Posterior vena cava (tissue), 2 donors: ENCODE measurements at places on chromosomes 16 and 17. TPM values are rescaled to one million over a fixed set of nuclear protein-coding genes. Genes with fewer than 3 reads are reported as not detected.

The ELMO3 gene
- total RNA-seq, result 0.93 TPM

The HBA1 gene
- total RNA-seq, result 2,742 TPM

The EVI2A gene
- 5.5 TPM for total RNA-seq

The NSF gene
- total RNA-seq, result 49.5 TPM

The CFAP20 gene
- total RNA-seq, result 15.3 TPM

GRCh38 chr17:9971991-9972390, 66.9 kb upstream of the RCVRN start:
- peak; percentile 89 for DNase-seq

DNA sequence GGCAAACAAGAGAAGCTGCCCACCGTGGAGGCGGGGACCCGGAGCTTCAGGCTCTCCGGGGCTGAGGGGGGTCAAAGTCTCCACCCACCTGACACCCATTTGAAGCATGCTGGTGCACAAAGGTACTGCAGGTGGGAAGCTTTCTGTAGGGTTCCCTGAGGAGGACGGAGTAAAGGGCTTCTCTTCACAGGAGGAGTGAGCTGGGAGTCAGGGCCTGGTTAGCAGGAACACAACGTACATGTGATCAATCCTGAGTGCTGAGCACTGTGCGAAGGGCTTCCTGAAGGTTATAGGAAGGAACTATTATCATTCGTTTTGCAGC, 252.9 kb upstream of the RPL38 start:
- no peak for DNase-seq

- no peak for DNase-seq
Measured at GRCh38 chr17:50877838-50878237, 11.7 kb upstream of the TOB1 start.

DNA sequence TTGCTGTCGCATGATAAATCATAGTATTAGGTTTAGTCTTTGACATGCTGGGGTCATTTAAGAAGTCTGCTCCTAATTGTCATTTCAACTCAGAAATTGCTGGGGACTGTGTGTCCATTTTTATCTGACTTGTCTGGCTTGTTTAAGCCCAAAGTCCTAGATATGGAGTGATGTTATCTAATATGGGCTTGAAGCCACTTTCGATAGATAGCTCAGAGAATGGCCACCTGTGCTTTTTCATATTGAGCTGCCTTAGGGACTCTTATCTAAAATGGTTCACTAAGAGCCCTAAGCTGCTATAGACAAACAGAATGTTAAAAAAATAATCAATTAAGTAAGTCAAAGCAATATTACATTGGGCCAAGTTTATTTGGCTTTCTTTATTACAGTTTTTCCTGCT, 81.6 kb upstream of the CNTNAP4 start:
- DNase-seq, result no peak

DNA sequence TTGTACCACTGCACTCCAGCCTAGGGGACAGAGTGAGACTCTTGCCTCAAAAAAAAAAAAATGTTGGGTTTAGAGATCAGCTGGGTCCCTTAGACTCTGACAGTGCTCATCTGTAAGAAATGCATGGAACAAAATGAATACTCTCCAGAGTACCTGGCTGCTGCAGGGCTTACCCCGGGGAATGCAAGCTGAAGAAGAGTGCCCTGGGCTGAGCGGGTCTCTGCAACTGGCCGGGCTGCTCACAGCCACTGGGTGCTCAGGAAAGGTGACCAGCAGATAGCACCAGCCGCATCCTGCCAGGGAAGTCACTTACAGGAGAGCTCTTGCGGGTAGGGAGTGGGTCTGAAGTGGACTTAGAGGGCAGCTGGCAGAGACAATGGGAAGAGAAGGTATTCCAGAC, 82.1 kb downstream of the GAS7 start:
- DNase-seq, result peak; percentile 82

DNA sequence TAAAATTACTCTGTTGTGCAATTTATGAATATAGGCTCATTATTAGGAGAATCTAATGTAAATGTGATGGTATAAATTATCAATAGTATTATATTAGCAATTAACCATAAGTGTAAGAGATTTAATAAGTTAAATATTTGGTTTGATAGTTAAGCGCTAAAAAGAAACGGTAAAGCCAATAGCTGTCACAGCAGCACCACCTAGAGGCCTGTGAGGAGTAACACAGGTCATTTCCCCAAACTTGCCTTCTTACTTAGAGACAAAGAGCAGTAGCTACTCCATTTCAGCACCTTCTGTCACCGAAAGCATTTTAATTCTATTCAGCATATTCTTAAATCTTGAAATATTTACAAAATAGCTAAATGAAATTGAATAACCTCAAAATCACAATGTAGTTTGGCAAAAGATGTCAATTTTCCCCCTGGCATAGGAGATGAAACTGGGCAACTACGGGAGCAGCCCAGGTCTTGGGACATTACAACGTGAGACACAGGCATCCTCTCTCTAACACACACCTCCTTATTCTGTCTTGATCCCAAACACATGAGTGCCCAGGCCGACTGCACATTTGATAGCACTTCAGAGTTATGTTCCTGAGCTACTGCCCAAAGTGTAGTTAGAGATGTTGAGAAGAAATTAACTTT, 14.3 kb upstream of the DYNLRB2 start:
- DNase-seq, result no peak

DNA sequence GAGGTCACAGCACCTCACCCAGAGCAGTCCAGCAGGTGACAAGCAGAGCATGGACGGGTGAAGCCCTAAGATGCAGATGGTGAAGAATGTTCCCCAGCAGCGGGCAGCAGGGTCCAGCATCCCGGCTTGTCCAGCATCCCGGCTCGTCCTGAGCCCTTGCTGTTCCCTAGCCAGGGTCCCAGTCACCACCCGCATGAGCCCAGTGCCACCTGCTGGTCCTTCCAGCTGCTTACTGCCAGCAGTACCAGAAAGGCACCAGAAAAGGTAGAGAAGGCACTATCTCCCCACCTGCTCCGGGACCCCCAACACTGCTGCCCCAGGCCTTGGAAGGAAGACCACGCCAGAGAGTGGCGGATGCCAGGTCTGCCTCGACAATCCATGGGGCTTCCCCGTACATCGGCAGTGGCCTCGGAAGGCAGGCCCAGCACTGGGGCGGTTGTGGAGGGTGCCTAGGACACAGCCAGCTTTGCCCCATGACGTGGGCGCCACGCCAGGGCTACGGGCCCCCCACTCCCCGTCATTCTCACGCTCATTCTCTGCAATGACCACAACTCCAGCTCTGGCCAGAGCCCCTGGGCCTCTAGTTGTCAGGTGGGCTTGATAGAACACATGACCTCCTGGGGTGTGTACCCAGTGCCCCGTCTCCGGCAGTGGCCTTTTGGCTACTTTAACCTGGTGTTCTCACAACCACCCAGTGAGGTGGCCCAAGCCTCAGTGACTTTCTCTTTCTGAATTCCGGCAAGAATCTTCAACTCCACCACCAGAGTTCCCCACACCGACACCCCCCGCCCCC, 1.4 kb downstream of the CENPX start:
- no peak for DNase-seq

DNA sequence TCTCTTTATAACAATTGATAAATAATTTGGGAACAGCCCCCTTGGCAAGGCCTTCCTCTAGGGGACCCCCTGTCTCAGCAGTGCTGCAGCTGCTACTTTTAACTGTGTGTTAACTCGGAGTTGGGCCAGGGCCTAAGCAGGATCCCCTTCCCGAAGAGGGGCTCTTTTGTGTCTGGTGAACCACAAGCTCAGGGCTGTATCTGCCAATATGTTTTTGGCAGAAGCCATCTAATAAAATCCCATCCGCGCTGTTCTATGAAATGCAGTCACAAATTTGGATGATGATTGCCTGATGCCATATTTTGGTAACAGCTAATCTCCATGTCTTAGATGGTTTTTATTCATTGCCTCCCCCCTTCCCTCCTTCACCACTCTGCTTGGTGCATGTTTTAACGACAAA, 267.7 kb downstream of the FTO start:
- no peak for DNase-seq

DNA sequence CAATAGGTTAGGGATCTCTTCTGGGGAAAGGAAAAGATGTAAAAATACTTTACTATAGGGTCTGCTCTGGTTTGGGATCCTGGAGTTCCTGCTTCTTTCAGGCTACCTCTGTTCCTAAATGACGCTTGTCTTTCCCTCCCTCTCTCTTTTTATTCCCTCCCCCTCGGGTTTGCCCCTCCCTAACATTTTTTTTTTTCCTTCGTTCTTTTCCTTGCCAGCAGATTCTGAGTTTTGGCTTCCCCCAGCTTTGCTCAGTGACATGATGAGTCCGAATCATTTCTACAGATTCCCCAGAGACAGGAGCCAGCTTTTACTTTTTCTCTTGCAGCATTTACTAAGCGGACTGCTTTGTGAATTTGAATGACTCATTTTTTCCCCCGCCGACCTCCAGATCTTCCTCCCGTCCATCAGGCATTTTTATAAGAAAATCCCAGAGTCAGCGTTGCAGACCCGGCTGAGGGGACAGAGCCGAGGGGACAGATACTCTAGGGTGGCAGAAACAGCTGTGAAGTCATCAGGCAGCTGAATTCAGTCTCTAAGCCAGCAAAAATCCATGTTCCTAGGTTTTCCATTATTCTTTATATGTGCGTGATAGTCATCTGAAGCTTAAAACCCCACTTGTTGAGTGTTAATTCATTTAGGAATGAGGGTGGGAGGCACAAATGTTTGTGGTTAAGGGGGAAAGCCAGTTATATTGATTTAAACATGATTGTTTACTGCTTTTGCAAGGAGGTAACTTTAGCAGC, at the start of gene TMEM100:
Gene TMEM100, minus strand, starts transcription at position 123 of the 746 bp plus-strand sequence. CDS start 1,794 bp downstream, outside the sequence.
- no peak for DNase-seq

DNA sequence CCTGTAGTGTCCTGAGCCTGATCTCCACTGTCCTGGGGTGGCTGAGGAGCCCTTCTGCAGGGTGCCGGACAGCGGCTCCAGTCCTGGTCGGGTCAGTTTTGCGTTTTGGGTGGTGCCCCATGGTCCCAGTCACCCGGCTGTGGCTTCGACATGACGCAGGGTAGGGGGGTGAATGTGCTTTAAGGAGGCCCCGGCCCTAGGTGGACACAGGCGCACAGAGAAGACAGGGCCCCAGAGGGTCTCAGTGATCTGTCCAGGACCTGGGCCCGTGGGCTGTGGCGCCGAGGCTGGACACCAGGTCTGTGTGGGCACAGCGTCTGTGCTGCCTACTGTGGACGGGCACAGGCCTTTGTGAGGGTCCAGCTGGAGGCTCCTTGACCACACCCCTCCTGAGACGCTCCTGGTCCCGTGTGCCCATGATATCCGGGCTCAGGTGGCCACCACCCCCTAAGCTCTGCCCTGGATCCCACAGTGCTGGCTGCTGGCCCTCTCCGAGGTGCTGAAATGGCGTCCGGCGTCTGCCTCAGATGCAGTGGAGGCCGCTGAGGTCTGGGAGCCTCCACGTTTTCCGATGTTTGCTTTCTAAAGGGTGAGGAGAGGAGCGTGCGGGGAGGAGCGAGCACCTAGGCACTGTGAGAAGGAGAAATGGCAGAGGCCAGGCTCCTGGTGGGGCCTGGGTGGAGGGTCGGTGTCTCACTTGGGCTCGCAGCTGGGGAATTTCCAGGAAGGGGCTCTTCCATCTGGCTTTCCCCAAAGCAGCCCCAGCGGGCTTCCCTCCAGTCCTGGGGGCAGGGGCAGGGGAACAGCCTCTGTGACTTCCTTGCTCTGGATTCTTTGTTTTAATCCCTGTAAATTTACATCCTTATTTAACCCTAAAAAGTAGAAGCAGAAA, 56.1 kb upstream of the ACSF3 start:
- DNase-seq, result peak; percentile 78

DNA sequence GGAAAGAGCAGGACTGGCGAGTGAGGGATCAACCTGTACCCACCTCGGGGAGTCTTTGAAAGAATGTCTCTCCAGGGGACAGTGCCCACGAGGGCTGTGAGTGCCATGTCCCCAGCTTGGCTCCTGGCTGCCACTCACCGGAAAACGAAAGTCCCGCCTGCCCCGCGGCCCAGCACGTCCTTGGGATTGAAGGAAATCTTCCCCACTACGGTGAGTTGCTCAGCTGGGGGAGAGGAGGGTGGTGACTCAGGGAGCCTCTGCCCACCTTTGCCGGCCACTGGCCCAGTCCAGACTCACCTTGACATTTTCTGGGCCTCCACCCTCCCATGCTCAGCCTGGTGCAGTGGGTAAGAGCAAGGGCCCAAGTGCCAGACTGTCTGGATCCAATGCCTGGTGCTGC, 17.1 kb downstream of the PLK1 start:
- no peak for DNase-seq

- no peak for DNase-seq
Measured at GRCh38 chr17:82686366-82687324, 11.9 kb downstream of the RAB40B start.

DNA sequence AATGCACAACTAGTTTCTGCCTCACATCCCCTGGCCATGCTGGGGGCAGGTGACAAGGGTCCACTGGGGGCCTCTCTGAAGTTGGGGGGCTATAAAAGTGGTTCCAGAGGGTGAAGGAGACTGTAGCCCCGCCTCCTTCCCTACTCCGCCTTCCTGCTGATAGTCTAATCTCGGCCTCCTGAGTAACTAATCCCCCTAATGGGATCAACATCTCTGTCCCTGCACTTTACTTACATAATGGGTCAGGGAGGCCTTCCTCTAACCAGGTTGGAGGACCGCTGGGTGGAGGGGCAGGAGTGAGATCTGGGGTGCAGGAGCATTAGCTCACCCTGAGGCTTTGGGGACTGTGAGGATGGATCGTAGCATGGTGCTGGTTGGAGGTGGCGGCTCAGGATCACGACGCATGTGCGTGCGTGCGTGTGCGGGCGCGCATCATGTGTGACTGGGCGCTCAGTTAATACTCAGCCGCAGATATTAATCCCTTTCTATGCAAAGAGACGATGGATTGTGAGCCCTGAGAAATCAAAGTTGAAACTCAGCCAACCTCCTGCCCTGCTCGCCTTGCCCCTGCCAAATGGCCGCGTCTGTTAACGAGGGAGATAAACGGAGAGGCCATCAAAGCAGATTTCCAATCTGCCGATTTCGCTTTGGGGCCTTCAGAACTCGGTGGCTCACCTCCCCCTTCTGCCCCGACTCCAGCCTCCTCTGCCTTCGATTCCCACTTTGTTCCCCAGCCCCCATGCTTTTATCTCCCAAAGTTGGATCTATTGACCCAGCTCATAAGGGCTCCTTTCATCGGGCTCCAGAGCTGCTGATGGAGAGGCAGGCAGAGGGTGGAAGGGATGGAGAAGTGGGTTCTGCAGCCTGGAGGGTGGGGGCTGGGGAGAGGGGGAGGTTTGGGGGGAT, 107.3 kb downstream of the SDK2 start:
- DNase-seq, result no peak

DNA sequence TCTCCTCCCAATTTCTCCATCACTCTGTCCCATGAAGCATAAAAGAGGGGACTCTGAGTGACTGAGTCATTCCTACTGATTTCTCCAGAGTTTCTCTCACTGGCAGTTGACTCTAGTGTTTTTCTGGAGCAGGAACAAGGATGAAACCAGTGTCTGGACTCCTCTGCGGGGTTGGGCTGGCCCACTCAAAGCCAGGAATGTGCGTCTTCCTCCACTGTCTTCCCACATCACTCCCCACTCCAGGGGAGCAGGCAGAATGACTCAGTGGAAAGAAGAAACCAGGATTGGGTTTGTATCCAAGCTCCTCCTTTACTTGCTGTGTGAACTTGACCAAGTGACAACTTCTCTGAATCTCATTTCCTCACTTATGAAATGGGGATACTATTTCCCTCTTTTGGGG, 497.5 kb upstream of the SALL1 start:
- no peak for DNase-seq
